GM19239 (cell line): ENCODE measurements at places on chromosomes 13 and 19.
A peak's percentile ranks its signal among the peaks of the same experiment; 100 is the strongest.

DNA sequence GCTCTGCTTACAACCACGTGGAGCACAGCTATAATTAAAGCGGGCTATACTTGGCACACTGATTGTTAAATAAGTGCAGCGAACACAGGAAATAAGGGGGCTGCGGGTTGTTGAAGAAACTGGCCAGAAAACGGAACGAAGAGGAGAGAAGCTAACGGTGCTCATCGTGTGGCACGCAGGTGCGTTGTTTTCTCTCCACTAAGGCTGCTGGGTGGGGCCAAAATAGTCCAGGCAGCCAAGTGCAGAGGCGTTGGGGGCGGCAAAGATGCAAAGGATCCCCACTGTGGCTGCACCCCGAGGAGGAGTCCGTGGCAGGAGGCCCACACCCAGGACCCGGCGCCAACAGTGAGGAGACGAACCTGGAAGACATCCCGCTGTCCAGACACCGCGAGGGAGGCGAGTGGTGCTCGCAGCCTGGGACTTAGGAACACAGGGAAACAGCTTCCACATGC lies 8.1 kb upstream of the ARL11 start:
- DNase-seq, result peak; percentile 40

DNA sequence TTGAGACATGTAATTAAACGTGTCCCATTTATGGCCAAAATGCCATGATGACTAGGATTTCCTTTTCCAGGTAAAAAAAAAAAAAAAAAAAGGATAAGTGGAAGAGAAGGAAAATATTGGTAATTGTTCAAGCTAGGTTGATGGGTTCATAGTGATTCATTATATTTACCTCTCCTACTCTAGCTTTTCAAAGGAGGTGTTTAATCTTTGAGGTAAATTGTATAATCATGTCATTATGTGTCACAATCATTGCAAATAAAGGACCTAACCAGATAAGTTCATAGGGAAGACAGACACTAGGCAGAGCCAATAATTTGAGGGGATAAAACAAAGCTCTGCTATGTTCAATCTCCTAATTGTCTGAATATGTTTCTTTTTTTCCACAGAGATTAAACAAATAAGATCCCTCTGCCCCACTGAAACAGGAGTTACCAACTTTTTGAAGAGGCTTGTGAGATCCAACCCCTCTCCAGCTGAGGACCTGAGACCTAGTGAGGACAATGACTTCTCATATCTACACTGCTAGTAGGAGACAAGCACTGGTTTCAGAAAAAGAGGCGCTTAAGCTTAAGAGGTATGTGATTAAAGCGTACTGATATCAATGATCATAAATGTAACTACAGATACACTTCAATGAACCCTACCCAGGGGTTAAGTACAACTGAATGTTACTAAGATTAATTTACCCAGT lies 61.4 kb downstream of the USP12 start:
- DNase-seq, result no peak

DNA sequence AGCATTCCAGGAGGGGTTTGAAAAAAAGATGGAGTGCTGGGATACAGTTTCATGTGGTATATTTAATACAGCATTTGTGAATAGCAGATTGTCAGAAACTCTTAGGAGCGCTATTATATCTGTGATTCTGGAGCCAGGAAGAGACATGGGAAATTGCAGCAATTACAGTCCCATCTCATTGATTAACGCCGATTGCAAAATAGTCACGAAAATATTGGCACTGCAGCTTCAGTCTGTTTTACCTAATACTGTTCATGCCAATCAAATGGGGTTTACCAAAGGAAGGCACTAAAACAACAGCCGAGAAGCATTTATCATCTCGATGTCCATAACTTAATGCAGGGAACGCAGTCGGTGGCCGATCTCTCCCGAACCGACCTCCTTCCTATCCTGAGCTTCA lies 295.8 kb downstream of the TEX29 start:
- DNase-seq, result no peak

DNA sequence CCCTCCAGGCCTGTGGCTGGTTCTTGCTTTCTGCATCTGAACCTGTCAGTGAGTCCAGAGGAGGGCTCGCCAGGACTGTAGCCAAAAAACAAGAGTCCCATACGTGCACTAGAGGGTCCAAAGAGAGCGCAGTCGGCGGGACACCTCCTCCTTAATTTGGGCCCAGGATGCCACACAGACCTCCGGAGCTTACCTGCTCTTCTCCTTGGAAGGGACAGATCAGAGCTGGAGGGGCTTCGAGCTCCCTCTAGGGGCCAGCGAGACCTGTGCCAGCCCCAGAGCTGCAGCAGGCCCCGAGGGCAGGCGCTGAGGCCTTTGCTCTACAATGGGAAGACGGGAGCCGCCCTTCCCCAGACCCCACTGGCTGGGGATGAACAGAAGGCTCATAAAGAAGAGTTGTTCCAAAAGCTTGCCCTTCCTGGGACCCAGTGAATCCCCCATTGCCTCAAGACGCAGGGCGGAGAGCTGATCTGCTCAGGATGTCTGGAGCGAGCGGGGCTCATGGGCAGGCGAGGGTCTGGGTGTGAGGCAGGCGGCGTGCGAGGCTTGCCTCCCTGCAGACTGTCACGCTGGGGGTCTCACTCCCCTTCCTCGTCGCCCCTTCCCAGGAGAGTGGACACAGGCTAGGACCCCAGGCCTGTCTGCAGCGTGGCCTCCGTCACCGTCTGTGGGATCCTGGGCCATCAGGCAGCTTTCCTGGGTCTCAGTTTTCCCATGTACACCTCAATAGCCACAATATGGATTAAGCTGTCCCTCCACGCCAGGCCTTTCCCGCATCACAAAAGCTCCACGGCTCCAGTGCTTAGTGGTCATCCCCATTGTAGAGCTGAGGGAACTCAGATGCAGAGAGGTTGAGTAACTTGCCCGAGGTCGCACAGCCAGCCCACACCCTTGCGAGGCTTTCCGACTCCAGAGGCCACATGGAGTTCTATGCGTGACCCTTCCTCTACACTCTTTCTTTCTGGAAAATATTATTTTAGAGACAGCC lies 46.9 kb upstream of the VSTM2B start:
- no peak for DNase-seq

DNA sequence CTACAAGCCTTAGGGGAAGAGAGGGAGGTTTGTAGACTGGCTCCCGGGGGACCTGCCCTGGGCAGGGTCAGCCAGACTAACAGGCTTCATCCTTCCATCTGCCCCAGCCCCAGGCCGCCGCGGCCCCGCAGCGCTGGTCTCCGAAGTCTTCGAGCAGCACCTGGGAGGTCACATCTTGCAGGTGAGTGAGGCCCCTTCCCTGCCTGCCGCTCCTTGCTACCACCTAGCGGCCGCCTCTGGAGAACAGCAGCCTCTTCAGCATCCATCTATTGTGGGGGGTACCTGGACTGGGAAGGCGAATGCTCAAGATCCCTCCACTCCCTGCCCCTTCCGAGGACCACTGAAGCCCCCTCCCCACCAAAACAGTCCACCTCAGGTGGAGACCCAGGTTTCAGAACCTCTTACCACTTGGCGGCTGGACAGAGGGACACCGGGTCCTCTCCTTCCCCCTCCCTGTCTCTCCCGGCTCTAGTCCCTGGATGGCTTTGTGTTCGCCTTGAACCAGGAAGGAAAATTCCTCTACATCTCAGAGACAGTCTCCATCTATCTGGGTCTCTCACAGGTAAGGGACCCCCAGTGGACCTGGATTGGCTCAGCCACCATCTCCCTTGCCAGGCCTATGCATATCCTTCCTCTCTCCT lies 12.7 kb downstream of the NPAS1 start:
- peak; percentile 75 for DNase-seq

GRCh38 chr19:35693422-35693821 lies 10.9 kb upstream of the ZBTB32 start:
- no peak for DNase-seq

GRCh38 chr19:49850221-49850486 lies 805 bp upstream of the PTOV1 start:
- no peak for DNase-seq
